ENCODE measurements at places on chromosomes 1 and 21.

- no peak for DNase-seq
These were observed 27.2 kb downstream of the WLS start for GRCh38 chr1:68204977-68205630.

- peak; percentile 87 for DNase-seq
These were observed 28.4 kb downstream of the TMCC2 start for GRCh38 chr1:205255941-205256780.

DNA sequence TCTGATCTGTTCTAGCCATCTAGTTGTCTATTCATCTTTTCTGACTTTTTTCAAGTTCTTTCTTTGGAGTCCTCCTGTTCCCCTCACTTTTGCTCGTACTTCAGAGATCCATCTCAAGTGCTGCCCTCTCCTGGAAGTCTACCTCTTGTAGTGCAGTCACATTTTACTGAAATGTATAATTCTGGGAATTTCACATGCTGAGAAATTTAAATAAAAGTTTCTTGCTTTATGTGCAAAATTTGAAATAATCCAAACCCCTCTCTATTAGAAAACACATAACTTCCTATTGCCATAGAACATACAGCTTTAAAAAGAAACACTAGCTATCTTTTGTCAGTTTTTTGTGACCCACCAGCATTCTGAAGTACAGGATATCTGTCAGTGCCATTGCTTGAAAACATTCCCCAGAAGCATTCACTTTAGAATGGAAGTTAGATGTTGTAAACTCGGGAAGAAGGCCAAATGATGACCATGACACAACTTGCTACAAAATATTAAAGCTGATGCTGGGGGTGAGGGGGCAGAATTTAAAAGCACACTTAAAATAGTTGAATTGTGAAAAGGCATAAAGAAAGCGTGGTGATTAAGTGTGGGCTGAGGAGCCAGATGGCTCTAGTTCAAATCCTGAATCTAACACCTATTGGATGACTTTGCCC lies 22.0 kb downstream of the RLF start:
- peak; percentile 9 for DNase-seq

- peak; percentile 21 for DNase-seq
These were observed 60.2 kb upstream of the CFAP126 start for GRCh38 chr1:161427733-161428516.

- no peak for DNase-seq
These were observed 523.3 kb upstream of the RGS18 start for GRCh38 chr1:191634801-191635508.

All from AG08395 (cell line).